Progenitor cell of endocrine pancreas (in vitro differentiated cells): ENCODE measurements at places on chromosomes 13 and 19. TPM values are rescaled to one million over a fixed set of nuclear protein-coding genes. Genes with fewer than 3 reads are reported as not detected.

DNA sequence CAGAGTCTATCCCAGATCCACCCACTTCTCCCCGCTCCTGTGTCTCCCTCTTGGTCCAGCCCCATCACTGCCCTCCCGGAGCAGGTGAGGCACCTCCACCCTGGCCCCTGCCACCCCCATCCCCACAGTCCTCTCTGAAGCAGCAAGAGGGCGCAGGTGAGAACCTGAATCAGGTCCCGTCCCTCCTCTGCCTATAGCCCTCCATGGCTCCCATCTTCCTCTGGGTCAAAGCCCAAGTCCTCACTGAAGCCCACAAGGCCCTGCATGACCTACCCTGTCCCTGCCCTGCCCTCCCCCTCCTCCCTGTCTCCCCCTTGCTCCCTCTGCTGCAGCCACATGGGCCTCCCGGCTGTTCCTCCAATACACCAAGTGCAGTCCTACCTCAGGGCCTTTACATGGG is 10.8 kb upstream of the ZNRF4 start:
- DNase-seq = no peak

GRCh38 chr13:35810321-35810720 is 320.9 kb downstream of the DCLK1 start:
- DNase-seq = no peak

- DNase-seq = no peak
Observed at GRCh38 chr19:6773323-6773931, 919 bp downstream of the VAV1 start.

Gene FCER2
- total RNA-seq = not detected in 2 replicates

DNA sequence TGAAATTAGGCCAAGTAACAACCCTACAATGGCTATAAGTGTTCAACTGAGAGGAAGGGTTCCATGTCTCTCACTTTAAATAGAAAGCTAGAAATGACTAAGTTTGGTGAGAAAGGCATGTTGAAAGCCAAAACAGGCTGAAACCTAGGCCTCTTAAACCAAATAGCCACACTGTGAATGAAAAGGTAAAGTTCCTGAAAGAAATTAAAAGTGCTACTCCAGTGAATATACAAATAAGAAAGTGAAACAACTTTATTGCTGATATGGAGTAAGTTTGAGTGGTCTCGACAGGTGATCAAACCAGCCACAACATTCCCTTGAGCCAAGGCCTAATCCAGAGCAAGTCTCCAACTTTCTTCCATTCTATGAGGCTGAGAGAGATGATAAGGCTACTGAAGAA is 209.6 kb downstream of the KLF12 start:
- DNase-seq = no peak

DNA sequence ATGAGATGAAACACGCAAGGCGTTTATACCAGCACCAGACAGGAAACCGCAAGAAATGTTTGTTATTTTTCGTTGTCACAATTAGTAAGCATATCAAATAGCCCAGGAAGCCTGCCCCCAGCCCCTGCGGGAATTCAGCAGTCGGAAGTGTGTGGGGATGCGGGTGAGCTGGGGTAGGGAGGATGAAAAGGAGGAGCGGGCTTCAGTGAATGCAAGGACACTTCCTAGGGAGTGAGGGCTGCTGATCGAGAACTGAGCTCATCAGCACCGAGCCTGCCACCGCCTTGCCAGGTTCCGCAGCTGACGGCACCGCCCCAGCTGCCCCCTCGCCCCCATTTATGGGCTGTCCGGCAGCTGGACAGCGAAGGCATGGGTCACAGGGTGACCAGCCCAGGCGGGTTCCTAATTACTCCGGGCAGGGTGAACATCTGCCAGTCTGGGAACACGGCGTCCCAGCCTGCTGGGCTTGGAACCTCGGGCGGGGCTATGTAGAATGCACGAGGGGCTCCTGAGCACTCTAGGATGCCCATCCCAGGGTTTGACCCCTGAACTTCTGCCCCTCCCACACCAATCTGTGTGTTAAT is 1.6 kb upstream of the BEST2 start:
- DNase-seq = no peak

Gene CCL25
- not detected in 2 replicates for total RNA-seq

Gene BRME1
- 6.1 and 8.9 TPM in 2 replicates for total RNA-seq

DNA sequence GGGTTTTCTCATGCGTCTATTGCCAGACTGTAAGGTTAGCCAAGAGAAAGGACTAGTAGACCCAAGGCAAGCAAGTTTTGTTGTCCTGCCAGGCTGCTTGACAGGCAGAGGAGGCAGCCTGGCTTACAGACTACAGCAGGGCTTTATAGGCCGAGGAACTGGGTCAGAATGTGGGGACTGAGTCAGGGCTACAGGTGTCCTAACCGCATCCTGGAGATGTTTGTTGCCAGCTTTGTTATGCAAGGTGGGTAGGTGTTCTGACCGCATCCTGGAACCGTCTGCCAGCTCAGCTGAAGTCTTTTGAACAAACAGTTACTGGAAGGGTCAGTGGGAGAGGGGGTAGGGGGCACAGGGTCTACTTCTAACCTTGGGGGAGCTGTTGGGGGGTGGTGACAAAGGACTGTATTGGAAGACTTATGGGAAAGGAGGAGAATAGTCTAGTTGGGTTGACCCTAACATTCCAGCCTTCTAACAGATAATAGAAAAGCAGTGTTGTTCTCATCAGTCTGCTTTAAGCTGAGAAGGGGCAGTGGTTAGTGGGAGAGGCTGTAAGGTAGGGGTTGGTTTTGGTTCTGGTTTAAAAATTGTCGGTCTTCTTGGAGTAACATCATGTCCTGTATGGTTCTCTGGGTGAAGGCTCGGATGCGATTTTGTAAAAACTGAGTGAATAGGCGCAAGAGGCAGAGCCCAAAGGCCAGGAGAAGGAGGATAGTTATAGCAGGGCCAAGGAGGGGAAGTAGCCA is 913.8 kb upstream of the SLITRK5 start:
- DNase-seq = no peak
